ENCODE measurements at places on chromosomes 5 and 9. TPM values are rescaled to one million over a fixed set of nuclear protein-coding genes. Genes with fewer than 3 reads are reported as not detected.
A peak's percentile ranks its signal among the peaks of the same experiment; 100 is the strongest.

- H3K4me3 ChIP-seq, result no peak overlapping the region
- H3K4me1 ChIP-seq, result no peaks in the 10 kb centered on the region
- no peak for DNase-seq
Observed at GRCh38 chr9:35891646-35892045, 14.4 kb upstream of the HRCT1 start.

DNA sequence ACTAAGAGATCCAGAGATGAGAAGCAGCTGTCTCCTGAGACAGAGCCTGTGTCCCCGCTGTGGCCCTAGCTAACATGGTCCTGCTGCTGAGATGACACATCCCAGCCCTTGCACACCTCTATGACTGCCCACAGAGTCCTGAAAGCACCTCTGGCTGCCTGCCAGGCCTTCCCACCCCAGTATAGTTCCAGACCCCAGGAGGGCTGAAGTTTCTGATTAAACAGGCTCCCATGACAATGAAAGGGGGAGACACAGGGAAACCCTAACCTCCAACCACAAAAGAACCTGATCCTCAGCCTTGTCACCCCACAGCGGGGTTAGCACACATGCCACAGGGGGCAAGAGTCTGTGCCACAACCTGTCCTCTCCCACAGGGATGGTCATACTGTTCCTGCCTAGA lies 15.6 kb downstream of the CIZ1 start:
- no peak overlapping the region for H3K27ac ChIP-seq
- no peaks in the 10 kb centered on the region for H3K27me3 ChIP-seq
- no peak overlapping the region for H3K4me3 ChIP-seq
- H3K4me1 ChIP-seq, result no peaks in the 10 kb centered on the region
- no peaks in the 10 kb centered on the region for H3K36me3 ChIP-seq

- H3K4me3 ChIP-seq, result no peak overlapping the region
- no peaks in the 10 kb centered on the region for H3K36me3 ChIP-seq
- no peaks in the 10 kb centered on the region for H3K4me1 ChIP-seq
- H3K27me3 ChIP-seq, result no peaks in the 10 kb centered on the region
Observed at GRCh38 chr5:131983244-131983771, 28.1 kb downstream of the ACSL6 start.

SYNPO gene
- 447 TPM for total RNA-seq

DNA sequence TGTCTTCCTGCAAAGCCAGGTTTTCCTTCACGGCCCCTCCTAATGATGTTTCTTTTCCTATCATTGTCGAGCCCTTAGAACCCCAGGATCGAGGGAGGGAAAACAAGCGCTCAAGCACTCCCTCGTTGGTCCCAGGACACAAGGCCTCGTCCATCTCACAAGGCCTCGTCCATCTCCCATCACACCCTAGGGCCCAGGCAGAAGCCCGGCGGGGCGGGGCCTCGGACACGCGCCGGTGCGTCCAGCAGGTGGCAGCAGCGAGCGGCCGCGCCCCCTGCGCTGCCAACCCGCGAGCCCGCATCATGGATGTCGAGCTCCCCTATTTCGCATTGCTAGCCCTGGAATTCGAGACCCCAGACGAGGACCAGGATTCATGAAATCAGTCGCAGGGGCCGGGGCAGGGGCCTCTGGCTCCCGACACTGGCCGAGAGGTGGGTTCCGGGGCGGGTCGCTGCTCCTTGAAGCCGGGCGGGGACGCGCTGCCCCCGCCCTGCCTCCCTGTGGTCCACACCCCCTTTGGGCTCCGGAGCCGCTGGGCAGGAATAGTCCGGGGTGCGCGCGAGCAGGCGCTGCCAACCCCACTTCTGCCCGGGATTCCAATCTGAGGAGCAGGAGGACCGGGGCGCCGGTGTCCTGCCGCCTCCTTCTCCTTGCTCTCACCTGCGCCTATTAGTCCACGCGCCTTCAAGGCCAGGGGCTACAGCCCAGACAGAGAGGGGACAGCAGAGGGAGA lies at the start of gene ABLIM3:
TSS of gene ABLIM3 (plus strand) at position 270 of the 733 bp plus-strand sequence. CDS start 603 bp downstream, outside the sequence.
- peak within 1 kb of the TSS; percentile 75 for H3K4me3 ChIP-seq
- no peaks in the 10 kb centered on the region for H3K27me3 ChIP-seq
- peak within 1 kb of the TSS; percentile 79 for H3K27ac ChIP-seq
- no peaks in the 10 kb centered on the region for H3K36me3 ChIP-seq

- DNase-seq, result no peak
- H3K27me3 ChIP-seq, result no peaks in the 10 kb centered on the region
- no peak overlapping the region for H3K4me3 ChIP-seq
- H3K36me3 ChIP-seq, result no peaks in the 10 kb centered on the region
- H3K27ac ChIP-seq, result no peak overlapping the region
Observed at GRCh38 chr5:107393851-107394250, 276.9 kb downstream of the EFNA5 start.

DNA sequence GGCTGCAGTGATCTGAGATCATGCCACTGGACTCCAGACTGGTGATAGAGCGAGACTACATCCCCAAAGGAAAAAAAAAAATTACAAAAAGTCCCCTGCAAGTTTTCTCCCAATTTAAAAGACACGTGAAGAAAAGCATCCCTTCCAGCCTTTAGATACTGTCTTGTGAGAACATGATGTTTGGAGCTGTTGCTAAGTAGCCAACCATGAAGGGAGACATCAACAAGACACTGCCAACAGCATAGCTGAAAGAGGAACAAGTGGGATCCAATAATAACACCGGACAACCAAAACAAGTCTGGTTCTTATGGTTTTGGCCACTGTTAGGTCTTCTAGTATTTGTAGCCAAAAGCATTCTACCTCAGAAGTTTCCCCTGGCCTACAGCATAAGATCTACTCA lies 118.9 kb upstream of the CCDC180 start:
- H3K4me3 ChIP-seq, result no peak overlapping the region
- H3K27me3 ChIP-seq, result peaks cover 2% of the 10 kb centered on the region
- no peaks in the 10 kb centered on the region for H3K36me3 ChIP-seq

SV2C gene
- not detected for total RNA-seq

MRPS27 gene
- 76.9 TPM for total RNA-seq

DNA sequence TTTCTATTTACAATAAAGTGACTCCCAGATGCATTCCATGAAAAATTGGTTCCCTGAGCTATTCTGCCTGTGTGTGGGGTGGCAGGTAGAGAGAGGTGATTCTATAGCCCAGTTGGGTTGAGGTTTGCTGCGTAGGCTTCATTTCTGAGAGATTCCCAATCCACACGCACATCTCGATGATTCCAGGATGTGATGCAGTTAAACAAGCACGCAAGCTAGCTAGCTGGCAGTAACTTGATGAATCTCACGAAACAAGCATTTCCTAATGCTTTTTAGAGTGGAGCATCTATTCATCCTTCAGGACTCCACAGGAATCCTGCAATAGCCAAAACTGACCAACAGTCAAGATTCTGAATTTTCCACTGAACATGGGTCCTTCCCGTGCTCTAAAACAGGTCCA lies 43.8 kb upstream of the CER1 start:
- H3K4me1 ChIP-seq, result peaks cover 4% of the 10 kb centered on the region
- H3K27me3 ChIP-seq, result no peaks in the 10 kb centered on the region
- no peak for DNase-seq

EGR1 gene
- total RNA-seq, result 171 TPM

CDC20B gene
- total RNA-seq, result not detected

DNA sequence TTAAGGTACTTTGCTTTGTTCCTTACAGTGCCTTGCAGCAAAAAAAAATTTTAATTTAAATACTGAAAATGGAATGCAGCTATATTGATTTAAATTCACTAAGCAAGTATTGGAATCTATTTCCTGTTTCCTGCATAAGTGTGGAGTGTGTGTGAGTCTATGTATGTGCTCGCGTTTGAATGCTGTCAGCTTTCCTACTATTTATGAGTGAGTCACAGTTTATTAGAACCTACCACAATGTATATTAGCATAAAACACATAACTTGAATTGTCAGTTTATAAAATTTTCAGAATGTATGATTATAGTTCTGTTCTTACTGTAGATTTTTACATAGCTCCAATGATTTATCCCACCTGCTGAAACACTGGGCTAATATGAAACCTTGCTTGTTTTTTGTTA lies 302.1 kb downstream of the NR2F1-AS1 start:
- no peaks in the 10 kb centered on the region for H3K4me1 ChIP-seq
- no peak for DNase-seq
- H3K27ac ChIP-seq, result no peak overlapping the region
- no peak overlapping the region for H3K4me3 ChIP-seq
- no peaks in the 10 kb centered on the region for H3K36me3 ChIP-seq

MEF2C gene
- total RNA-seq, result 193 TPM

C5orf24 gene
- 24.9 TPM for total RNA-seq

DNA sequence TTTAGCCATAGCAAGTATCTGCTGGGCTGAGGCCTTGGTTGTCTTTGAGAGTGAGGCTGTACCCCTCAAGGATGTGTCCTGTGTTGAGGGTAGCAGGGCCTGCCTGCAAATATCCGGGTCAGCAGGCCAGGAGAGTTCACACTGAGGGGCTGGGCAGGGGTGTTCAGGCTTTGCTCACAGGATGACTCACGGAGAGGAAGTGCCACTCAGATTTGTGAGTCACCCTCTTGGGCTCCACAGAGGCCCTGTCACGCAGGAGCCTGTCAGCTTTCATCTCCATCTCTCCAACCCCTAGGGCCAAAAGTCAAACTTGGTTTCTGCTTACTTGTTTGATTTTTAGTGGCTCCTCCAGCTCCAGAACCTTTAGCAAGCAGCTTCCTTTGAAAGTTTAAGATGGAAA lies 211.5 kb downstream of the SEC61B start:
- no peaks in the 10 kb centered on the region for H3K36me3 ChIP-seq
- H3K4me3 ChIP-seq, result no peak overlapping the region
- peak; percentile 55 for DNase-seq
- peak overlapping the region; percentile 23 for H3K27ac ChIP-seq
- no peaks in the 10 kb centered on the region for H3K4me1 ChIP-seq

DNA sequence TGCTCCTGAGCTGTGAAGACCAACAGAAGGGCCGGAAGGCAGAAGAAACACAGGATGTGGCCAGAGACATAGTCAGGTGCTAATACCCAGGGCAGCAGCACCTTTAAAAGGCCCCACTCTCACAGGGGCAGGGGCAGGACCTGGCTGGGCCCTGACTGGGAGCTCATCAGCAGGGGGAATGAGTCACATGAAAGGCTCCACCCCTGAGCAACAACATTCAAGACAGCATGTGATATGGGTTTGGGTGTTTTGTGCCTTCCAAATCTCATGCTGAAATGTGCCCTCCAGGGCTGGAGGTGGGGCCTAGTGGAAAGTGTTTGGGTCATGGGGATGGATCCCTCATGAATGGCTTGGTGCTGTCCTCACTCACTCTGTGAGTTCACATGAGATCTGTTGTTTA lies 181.7 kb downstream of the ERCC6L2 start:
- H3K36me3 ChIP-seq, result no peaks in the 10 kb centered on the region
- H3K4me3 ChIP-seq, result no peak overlapping the region
- no peaks in the 10 kb centered on the region for H3K27me3 ChIP-seq
- DNase-seq, result no peak

GCNT4 gene
- total RNA-seq, result 2.5 TPM

- no peaks in the 10 kb centered on the region for H3K36me3 ChIP-seq
- peak overlapping the region; percentile 74 for H3K27ac ChIP-seq
- peak; percentile 92 for DNase-seq
Observed at GRCh38 chr5:14011089-14012020, 66.9 kb upstream of the DNAH5 start.

UGT3A1 gene
- 0.85 TPM for total RNA-seq

UGT3A2 gene
- total RNA-seq, result not detected

GRCh38 chr5:154196955-154197652 lies 6.6 kb downstream of the GALNT10 start:
- no peaks in the 10 kb centered on the region for H3K27me3 ChIP-seq
- no peak for DNase-seq
- peaks cover 19% of the 10 kb centered on the region for H3K4me1 ChIP-seq
- H3K27ac ChIP-seq, result no peak overlapping the region
- H3K36me3 ChIP-seq, result peaks cover 6% of the 10 kb centered on the region

- DNase-seq, result no peak
- peaks cover 5% of the 10 kb centered on the region for H3K4me1 ChIP-seq
- H3K36me3 ChIP-seq, result no peaks in the 10 kb centered on the region
Observed at GRCh38 chr9:7058473-7058872, 300.7 kb downstream of the KDM4C start.

- no peak for DNase-seq
- no peak overlapping the region for H3K4me3 ChIP-seq
- peaks cover 4% of the 10 kb centered on the region for H3K4me1 ChIP-seq
- H3K27me3 ChIP-seq, result no peaks in the 10 kb centered on the region
Observed at GRCh38 chr9:98846081-98846480, 38.6 kb downstream of the GALNT12 start.

PPIP5K2 gene
- 8.5 TPM for total RNA-seq

ARL14EPL gene
- total RNA-seq, result not detected

- H3K4me3 ChIP-seq, result no peak overlapping the region
- no peak for DNase-seq
- H3K4me1 ChIP-seq, result no peaks in the 10 kb centered on the region
- H3K27me3 ChIP-seq, result no peaks in the 10 kb centered on the region
- H3K27ac ChIP-seq, result no peak overlapping the region
Observed at GRCh38 chr9:99479929-99480328, 257.8 kb downstream of the SEC61B start.

- no peak overlapping the region for H3K4me3 ChIP-seq
- H3K27me3 ChIP-seq, result peaks cover 8% of the 10 kb centered on the region
- DNase-seq, result no peak
Observed at GRCh38 chr9:130177898-130178805, 5.9 kb downstream of the NCS1 start.

GRCh38 chr9:14343261-14344031 lies 29.5 kb upstream of the NFIB start:
- H3K27ac ChIP-seq, result peak overlapping the region; percentile 83
- H3K4me3 ChIP-seq, result peak overlapping the region; percentile 58
- no peak for DNase-seq
- no peaks in the 10 kb centered on the region for H3K36me3 ChIP-seq
- peaks cover 27% of the 10 kb centered on the region for H3K4me1 ChIP-seq
- no peaks in the 10 kb centered on the region for H3K27me3 ChIP-seq

DNA sequence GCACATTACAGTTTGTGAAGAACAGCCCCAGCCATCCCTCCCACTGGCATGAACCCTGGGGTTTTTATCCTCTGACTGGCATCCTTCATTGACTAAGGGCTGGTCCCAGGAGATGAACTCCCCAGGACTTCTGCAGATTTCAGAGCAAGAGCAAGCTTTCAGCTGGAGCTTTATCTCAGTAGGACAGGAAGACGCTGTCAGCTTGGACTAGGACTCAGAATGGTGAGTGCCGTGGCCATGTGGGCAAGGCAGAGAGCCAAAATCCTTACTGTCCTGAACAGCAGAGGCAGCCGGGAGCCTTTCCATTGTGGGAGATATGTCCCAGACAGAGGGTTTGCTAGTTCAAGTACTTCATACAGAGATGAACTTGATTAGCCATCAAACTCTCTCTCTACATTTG lies 3.2 kb upstream of the ACOT12 start:
- DNase-seq, result no peak
- peaks cover 6% of the 10 kb centered on the region for H3K4me1 ChIP-seq
- H3K36me3 ChIP-seq, result no peaks in the 10 kb centered on the region
- H3K27ac ChIP-seq, result no peak overlapping the region
- no peak overlapping the region for H3K4me3 ChIP-seq

SNX30 gene
- 2.8 TPM for total RNA-seq

DNA sequence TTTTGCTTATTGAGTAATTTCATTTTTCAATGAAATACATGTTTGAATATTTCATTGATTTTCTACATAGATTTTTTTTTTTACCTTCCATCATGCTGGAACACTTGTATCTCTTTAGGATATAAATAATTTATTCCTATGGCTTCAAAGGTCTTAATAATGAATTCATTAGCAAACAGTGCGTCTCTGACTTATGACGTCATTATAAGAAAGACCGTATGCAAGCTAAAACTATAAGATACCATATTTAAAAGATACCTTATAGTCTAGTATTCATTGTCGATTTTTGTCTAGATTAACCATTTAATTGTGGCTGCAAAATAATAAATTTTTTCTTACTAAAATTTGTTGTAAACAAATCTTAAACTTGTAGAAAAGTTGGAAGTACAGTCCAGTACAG lies 187.7 kb upstream of the CHD1 start:
- no peaks in the 10 kb centered on the region for H3K4me1 ChIP-seq
- DNase-seq, result no peak

PCDHGA5 gene
- total RNA-seq, result 0.84 TPM

All from psoas muscle (tissue), 8 donors.